ENCODE measurements at places on chromosomes 5 and 9. TPM values are rescaled to one million over a fixed set of nuclear protein-coding genes. Genes with fewer than 3 reads are reported as not detected.

Gene SLC4A9
- total RNA-seq: not detected

Gene SV2C
- not detected for total RNA-seq

Gene FCN1
- not detected for total RNA-seq

Gene TLX3
- not detected for total RNA-seq

Gene SPARC
- 4,600 TPM for total RNA-seq

Gene SLC34A1
- not detected for total RNA-seq

Gene ZFP37
- total RNA-seq: 3.3 TPM

Gene IL13
- not detected for total RNA-seq

Gene OTP
- under 0.01 TPM for total RNA-seq

Gene SPAG8
- total RNA-seq: 2.2 TPM

Gene FBXO4
- 14.5 TPM for total RNA-seq

Gene TAS2R1
- total RNA-seq: not detected

Gene SMIM33
- not detected for total RNA-seq

Gene SMC5
- total RNA-seq: 25.6 TPM

Gene MCIDAS
- 0.29 TPM for total RNA-seq

Gene FBLL1
- total RNA-seq: 0.36 TPM

Gene IL12B
- not detected for total RNA-seq

Gene LECT2
- total RNA-seq: not detected

Gene C9orf50
- 0.36 TPM for total RNA-seq

Gene PRDM12
- total RNA-seq: not detected

Gene IFNA13
- not detected for total RNA-seq

Gene FRMPD1
- not detected for total RNA-seq

Gene PAEP
- not detected for total RNA-seq

Gene KIF24
- 1.8 TPM for total RNA-seq

Gene SCGB3A2
- not detected for total RNA-seq

Gene C5orf63
- 2.2 TPM for total RNA-seq

Gene LCN12
- not detected for total RNA-seq

Gene CRHBP
- under 0.01 TPM for total RNA-seq

Gene TNFSF15
- 0.29 TPM for total RNA-seq

Gene CARD6
- 19.5 TPM for total RNA-seq

Gene CCL21
- total RNA-seq: not detected

Gene SEMA5A
- 42.3 TPM for total RNA-seq

Gene SMU1
- total RNA-seq: 31.1 TPM

Gene PIP5K1B
- not detected for total RNA-seq
